ENCODE measurements at places on chromosomes 13 and 19.

- H3K27me3 ChIP-seq, result no peaks in the 10 kb centered on the region
- DNase-seq, result peak; percentile 35
- no peak overlapping the region for H3K4me3 ChIP-seq
- H3K36me3 ChIP-seq, result peaks cover 2% of the 10 kb centered on the region
- H3K4me1 ChIP-seq, result peaks cover 37% of the 10 kb centered on the region
Observed at GRCh38 chr13:94416454-94417080, 62.9 kb downstream of the DCT start.

- no peak overlapping the region for H3K27ac ChIP-seq
- no peak overlapping the region for H3K4me3 ChIP-seq
- no peak for DNase-seq
- no peaks in the 10 kb centered on the region for H3K36me3 ChIP-seq
- peaks cover 18% of the 10 kb centered on the region for H3K27me3 ChIP-seq
Observed at GRCh38 chr13:51000571-51001260, 91.1 kb downstream of the RNASEH2B start.

GRCh38 chr19:12199757-12200419 lies 37.0 kb downstream of the ZNF136 start:
- no peak overlapping the region for H3K4me3 ChIP-seq
- no peak overlapping the region for H3K27ac ChIP-seq
- peaks cover 59% of the 10 kb centered on the region for H3K36me3 ChIP-seq
- H3K27me3 ChIP-seq, result no peaks in the 10 kb centered on the region
- no peak for DNase-seq

GRCh38 chr13:91358387-91358782 lies 10.9 kb downstream of the MIR17HG start:
- peaks cover 62% of the 10 kb centered on the region for H3K4me1 ChIP-seq
- no peak overlapping the region for H3K27ac ChIP-seq
- H3K4me3 ChIP-seq, result no peak overlapping the region
- H3K27me3 ChIP-seq, result no peaks in the 10 kb centered on the region

DNA sequence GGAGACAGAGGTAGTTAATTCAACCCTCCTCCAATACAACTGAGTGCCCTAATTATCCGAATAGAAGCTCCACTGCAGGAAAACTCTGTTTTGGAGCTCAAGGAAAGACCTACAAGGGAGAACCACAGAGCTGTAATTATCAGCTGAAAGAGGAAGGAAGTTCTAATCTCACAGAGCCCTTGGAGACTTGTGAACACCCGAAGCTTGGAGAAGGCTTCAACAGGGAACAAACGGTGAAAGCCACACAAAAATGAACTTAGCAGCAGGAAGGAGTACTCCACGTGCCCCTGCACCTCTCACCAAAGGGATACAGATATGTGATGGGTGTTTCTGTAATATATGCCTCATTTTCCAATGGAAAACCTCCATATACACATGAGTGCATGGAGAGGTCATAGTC lies 61.1 kb downstream of the IRS2 start:
- H3K27me3 ChIP-seq, result peaks cover 6% of the 10 kb centered on the region
- no peak overlapping the region for H3K27ac ChIP-seq
- peaks cover 18% of the 10 kb centered on the region for H3K4me1 ChIP-seq
- H3K4me3 ChIP-seq, result no peak overlapping the region
